Activated gamma-delta T cell (primary cell): ENCODE measurements at places on chromosomes 2 and 18.

GRCh38 chr2:201204655-201205514 lies 21.9 kb downstream of the CASP10 start:
- DNase-seq = no peak

DNA sequence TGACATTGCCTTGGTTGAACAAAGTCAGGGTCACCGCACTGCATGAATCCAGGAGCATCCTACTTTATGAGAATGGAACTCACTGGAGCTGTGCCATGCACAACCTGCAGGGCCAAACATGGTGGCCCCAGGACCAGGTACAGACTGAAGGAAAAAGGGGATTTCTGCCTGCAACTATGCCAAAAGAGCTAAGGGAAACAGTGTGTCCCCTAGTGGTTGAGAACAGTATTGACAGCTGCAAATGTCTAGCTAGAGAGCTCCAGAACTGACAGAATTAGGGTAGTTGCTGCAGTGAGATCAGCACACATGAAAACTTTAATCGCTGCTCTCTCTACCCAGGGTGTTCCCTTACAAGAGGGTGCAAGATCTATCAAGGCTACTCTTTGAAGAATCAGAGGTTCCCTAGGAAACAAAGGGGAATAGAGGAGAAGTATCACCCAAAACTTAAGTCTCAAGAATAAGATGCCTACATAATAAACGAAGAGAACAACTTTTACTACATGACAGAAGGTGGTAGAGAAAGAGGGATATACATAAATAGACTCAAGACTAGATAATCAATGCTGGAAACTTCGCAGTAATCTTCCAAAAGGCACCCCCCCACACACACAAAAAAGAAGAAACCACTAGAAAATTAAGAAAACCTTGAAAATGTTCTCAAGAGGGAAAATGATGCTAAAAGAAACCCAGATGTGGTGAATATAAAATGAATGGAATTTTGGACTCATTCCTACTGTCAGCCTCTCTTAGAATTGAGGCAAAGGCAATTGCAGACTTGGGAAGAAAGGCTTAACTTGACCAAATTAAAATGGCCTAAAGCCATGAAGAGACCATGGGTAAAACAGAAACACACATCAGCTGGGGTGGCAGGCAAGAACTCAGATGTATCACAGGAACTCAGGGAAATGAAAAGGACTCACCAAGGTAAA lies 43.6 kb upstream of the IHH start:
- no peak for DNase-seq

DNA sequence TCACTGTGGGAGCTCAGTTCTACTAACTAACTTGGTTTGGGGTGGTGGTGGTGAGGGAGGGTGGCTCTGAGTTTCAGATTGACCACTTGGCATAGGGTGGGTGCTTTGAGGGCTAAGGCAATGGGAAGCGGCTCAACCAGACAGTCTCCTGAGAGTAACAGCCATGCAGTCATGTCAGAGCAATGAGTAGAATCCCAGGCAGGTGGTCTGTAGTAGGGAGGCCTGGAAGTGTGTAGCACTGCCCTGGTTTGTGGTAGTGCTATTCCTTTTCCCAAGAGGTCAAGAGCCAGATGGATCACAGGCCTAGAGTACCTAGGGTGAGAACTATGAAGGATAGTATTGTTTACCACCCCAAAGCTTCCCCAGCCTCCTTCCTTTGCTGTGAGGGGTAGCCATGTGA lies 18.7 kb upstream of the RAPH1 start:
- DNase-seq = no peak

DNA sequence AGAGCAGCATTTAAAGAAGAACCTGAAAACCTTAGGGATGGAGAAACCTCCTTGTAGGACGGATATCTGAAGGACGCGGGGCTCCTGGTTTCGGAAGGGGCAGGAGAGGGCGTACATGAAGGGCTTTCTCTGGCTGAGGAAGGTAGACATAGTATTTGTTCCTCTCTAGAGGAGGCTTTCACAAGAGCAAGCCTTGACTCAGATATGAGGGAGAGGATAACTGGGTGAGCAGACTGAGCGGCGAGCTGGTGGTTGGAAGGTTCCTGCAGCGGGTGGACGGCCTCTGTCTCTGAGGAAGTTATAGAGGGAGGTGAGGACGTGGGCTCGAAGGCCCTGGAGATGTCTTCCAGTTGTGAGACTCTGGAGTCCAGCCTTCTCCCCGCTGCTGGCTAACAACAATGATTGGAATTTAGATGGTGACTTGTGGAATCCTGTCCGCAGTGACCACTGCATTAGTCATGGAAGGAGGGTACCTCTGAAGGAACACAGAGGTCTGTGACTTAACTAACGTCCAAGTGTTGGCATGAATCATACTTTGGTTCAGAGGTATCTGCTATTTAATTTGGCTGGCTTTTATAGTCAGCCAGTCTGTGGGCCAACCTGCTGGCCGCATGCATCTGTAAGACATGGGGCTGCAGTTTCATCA lies 80.9 kb downstream of the ASAP2 start:
- no peak for DNase-seq

DNA sequence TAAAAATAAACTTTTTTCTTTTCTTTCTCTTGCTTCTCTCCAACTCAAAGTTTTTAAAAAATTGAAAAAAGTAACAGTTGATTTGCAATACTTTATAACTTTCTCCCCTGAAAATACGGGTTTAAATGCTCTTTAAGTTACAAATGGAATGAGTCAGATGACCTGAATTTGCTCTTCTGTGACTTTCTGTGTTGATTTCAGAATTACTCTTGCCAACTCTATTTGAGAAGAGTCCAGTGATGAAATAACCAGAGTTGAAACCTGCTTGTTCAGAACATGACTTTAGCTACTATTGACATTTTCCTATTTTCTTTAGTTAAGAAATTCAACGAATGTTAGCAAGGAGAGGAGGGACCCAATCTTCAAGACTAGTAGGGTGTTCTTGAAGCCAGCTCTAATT lies 146.1 kb upstream of the ZSWIM2 start:
- no peak for DNase-seq

- no peak for DNase-seq
Observed at GRCh38 chr18:33052886-33053285, 280.1 kb upstream of the KLHL14 start.

- no peak for DNase-seq
Observed at GRCh38 chr2:111011218-111011617, 109.5 kb upstream of the BCL2L11 start.

GRCh38 chr2:43201497-43201896 lies 24.9 kb downstream of the ZFP36L2 start:
- DNase-seq = no peak

GRCh38 chr2:31318361-31319336 lies 84.7 kb downstream of the EHD3 start:
- DNase-seq = no peak

- DNase-seq = no peak
Observed at GRCh38 chr2:3876221-3876620, 172.8 kb downstream of the DCDC2C start.

DNA sequence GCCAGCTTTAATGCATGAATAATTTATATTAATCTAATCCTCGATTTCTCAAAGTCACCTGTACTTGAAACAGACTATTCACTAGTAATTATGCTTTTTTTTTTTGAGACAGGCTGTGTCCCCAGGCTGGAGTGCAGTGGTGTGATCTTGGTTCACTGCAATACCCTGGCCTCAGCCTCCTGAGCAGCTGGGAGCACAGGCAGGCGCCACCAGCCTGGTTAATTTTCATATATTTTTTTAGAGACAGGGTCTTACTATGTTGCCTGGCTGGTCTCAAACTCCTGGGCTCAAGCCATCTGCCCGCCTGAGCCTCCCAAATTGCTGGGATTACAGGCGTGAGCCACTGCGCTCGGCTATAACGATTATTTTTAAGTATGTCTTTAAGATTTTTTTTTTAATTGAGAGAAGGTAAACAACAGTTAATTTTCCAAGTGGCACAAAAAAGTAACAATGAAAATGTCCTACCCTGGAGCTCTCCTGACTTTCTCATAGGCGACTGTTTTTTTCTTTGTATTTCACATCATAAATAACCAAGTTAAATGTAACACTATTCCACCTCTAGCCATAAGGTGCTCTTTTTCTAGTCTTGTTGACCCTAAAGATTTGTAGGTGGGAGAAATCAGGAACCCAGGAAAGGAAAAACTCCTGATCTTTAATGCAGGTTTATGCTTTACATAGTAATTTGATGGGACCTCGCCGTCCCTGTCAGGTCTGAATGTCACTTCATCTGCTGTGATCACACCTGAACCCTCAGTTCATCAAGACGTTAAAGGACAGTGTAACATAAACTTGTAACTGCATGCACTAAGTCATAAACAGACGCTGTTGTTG lies 1.3 kb upstream of the ANKRD12 start:
- no peak for DNase-seq

DNA sequence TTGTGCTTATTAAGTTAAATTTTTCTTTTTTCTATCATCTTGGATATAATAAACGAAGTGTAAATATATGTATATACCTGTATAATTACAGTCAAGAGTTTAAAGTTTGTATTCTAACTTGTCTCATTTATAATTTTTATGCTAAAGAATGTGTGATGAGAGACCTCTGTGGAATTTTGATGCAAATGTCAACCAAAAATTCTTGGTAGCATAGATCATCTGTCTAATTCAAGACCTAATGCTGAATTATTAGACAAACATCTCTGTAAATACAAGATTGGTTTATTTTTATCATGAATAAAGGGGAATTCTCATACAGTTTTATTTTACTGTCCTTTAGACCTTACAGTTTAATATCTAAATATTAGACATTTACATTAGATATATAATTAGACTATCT lies 149.2 kb upstream of the VWC2L start:
- no peak for DNase-seq

- no peak for DNase-seq
Observed at GRCh38 chr2:180122874-180123273, 115.8 kb upstream of the CWC22 start.

GRCh38 chr2:191813943-191814342 lies 32.9 kb downstream of the CAVIN2 start:
- DNase-seq = no peak

DNA sequence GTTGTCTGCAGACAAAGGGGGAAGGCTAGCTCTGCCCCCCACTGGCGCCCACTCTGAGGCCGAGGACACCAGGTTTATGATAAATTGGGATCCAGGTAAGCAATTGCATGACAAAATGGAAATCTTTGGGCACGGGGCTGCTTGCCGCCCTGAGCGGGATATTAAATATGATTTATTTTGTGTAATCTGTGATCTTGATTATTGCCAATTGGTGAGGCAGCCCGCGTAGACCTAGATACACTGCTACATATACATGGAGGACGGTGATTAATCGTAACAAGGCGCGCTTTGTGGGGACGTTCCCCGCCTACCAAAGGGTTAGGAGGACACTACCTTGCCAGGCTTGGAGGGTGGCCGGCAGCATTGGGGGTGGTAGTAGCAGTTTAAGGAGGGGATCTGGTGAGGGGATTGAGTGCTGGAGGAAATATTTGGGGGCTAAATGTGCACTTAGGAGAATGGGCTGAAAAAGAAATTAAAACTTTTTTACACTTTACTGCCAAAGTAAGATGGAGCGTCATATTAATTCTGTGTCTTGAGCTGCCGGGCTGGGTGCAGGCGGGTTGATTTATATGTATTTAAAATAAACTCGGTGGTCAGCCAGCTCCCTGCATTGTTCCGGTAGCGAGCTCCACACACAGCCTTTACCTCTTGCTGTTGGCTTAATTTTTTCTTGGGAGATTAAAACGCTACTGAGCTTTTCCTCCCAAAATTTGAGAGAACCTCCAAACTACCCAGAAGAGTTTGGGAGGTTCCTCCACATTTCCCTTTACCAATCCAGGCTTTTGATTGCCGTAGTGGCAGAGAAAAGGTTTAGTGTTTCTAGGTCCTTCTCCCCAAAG lies 4.1 kb downstream of the HOXD3 start:
- no peak for DNase-seq

DNA sequence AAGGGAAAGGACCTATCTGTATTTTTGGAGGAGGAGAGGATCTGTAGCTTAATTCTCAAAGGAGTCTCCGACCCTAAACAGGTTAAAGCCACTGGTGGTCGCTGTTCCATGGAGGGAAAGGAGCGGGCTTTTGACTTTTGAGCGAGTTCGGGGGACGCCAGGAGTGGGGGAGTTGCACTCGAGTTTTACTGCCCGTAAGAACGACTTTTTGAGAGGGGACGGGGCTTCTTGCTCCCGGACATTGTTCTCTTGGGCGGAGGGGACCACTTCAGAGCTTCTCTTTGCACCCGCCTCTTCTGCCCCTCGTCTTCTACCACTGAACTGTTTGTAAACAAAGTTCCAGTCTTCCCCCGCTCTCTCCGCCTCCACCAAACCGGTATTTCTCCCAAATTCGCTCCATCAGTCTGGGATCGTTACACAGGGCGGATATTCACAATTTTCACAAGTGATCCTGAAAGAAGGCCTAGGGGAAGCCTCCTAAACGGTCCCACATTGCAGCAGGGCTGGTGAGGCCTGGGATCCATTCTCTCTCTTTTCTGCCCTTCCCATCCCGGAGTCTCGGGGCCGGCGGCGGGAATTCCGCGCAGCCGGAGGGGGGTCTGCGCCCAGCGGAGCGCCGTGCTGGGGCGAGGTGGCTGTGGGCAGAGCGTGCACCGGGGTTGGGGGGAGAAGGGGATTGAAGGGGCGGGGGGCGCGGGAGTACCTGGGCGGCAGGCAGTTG lies 6.6 kb downstream of the DLX2 start:
- no peak for DNase-seq

GRCh38 chr18:10560452-10561045 lies 34.7 kb downstream of the NAPG start:
- no peak for DNase-seq

GRCh38 chr2:154603682-154604081 lies 94.8 kb upstream of the KCNJ3 start:
- DNase-seq = no peak

DNA sequence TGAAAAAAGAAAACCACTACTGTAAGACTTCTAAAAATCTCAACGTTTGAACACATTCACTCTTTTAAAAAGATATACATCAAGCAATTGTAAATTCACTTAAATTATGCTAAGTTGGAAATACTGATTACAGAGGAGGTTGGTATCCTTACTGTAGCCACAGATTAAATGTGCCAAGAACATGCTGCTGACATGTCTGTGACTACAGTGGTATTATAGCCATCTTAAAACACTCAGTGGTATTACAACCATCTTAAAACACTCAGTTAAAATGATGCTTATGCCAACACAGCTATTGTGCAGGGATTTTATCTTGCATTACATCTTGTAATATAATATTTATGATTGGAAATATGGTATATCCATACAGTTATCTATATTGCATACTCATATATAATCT lies 50.0 kb downstream of the TMEM131 start:
- DNase-seq = no peak

DNA sequence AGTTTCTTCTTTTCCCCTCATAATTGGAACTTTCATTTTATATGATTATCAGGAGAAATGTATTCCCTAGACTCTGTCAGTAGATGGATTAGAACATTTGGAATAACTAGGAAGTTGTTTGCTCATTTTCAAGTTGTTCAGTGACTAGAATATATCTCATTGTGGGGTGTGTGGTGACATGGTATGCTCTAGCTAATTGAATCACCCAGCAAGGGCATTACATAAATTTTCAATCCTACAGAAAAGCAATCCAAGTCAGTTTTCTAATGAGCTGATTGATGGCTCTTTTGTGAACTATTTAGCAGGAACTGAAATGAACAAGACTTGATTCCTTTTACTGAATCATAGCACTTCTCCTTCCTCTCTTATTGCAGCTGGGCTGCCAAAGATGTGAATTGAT lies 461.4 kb downstream of the TGIF1 start:
- no peak for DNase-seq
